ENCODE measurements at places on chromosomes 11 and 22.

DNA sequence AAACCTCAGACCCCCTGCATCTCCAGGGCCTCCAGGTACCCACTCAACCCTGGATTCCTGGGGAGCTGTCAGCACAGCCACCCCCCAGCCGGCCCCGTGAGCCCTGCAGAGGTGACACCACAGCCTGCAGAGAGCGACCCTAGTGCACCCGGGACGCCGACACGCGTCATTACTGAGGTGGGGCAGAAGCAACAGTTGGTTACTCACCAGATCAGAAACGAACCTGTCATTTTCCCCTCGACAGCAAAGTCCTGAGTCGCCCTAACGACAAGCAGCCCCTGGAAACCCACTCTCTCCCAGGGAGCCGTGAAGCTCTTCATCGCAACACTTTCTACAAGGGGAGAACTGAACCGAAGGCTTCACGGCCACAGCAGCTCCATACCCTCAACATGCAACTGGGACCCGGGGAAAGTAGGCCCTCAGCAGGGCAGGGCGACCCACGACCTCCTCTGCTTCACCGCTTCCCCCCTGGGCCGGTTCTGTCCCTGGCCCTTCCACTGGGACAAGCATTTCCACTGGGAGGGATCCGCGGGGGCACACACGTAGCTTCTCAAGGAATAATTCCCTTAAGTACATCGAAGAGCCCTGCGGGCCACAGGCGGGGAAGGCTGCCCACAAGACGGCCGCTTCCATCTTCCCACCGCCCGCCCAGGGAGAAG is 1.6 kb downstream of the BRD1 start:
- DNase-seq: peak; percentile 55

- DNase-seq: peak; percentile 76
Observed at GRCh38 chr11:76782531-76783293, 444 bp upstream of the TSKU start.

DNA sequence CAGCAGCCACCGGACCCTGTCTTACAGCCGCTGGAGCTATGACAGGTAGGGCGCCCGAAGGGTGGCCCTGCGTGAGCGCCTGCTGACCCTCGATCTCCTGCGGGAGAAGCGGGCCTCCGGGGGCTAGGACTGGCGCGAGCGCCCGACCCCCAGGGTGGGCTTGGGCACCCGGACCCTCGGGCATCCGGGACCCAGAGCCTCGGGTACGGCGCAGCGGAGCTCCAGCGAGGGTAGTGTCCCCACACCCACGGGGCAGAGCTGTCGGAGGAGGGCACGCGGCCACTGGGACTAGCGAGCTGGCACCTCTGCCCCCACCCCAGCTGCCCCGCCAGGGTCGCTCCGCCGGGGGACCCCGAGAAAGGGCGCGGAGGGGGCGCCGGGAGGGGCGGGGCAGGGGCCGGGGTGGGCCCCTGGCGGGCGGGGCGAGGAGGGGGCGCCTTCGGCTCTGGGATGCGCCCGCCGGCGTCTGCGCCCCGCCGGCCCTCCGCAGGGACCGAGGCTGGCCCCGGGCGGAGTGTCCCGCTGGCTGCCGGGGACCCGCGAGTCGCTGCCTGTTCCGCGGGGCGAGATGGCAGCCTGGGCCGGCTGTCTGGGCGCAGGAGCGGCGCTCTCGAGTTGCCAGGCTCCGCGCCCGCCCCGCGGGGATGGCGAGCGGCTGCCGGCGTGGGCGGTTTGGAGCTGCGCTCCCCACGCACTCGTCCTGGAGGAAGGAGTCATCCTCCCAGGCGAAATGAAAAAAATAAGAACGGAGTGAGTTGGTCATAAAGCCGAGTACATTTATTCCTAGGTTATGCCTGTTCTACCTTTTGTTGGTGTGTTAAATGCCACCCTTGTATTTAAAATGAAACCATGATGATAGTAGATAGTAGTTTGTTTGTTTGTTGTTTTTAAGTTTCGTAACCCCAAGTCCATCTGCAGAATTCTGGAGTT is 32.4 kb downstream of the EIF3F start:
- peak; percentile 85 for DNase-seq

DNA sequence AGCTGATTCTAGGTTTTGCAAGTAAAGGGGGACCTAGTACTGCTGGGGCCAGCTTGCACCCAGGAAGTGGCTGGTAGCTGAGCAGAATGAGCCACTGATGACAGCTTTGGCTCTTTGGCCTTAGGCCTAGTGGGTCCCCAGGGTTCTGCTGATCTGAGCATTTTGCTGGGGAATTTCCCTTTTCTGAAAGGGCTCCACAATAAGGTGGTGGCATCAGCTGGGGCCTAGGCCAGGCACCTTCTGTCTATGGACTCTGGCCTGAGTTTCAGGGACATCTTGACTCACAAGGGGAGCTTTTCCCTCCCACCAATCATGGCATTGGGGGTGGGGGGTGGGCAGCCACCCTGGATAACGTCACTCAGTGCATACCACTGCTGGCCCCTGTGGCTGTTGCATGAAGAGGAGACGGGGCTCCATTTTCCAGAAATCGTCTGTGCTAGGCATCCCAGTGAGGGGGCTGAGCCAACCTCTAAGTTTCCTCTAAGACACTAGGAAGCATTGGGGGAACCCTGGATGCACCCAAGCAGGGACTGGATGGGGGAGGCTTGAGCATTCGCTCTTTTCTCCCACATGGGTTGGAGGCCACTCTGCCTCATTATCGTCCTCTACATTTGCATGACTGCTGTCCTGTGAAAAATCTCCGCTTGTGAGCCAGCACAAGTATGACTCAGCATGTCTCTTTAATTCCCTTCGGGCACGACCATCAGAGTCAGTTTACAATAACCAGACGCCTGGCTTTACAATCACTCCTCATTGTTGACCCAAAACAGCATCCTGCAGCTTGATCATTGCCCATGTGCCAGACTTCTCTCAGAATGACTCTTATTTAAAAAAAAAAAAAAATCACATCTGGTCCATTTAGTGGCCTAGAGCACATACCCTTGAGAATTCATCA is 145.0 kb upstream of the THY1 start:
- peak; percentile 22 for DNase-seq

DNA sequence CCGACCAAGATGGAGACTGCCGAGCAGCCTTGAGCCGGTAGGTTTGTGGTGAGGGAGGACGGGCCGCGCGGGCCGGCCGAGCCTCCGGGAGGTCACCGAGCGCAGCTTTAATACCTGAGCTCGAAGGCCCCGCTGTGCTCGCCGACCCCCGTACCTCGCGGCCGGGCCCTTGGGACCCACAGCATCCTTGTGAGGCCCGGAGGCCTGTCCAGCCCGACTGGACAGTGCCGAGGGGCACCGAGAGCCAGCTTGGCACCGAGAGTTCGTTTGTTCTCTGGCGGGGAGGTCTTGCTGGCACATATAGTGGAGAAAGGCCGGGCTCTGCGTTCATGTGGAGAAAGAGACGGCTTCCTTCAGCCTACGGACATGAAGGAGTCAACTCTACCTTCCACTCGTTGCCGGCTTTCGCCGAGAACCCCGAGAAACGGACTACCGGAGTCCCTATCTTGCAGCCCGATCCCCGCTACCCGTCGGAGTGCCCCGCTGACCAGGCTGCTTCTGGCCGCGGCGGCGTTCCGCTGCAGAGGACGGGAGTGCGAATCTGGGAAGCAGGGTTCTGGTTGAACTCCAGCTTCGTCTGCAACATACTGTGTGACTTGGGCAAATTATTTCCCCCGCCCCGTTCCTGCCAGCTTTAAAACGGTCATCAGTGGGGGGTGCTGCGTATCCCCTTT is 349 bp downstream of the TSSC4 start:
- DNase-seq: no peak

GRCh38 chr22:46974631-46975585 is 212.5 kb downstream of the TBC1D22A start:
- DNase-seq: no peak

GRCh38 chr11:3093281-3094191 is 36.3 kb upstream of the CARS1 start:
- no peak for DNase-seq

DNA sequence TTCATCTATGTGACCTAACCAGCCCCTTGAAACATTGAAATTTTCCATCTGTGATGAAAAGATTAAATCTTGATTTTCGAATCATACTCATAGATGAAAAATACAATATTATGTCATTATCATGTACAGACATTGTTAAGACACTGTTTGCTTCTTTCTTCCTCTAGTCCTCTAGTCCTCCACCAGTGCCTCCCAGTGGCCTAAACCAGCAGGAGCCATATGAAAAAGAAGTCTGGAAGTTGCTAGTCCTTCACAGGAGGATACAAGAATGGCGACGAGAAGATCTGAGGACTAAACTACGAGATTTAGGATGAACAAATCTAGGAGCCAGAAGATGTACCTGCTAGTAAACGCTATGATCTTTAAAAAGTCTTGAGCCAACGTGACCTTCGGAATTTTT is 134.1 kb downstream of the SLC17A6 start:
- DNase-seq: no peak

DNA sequence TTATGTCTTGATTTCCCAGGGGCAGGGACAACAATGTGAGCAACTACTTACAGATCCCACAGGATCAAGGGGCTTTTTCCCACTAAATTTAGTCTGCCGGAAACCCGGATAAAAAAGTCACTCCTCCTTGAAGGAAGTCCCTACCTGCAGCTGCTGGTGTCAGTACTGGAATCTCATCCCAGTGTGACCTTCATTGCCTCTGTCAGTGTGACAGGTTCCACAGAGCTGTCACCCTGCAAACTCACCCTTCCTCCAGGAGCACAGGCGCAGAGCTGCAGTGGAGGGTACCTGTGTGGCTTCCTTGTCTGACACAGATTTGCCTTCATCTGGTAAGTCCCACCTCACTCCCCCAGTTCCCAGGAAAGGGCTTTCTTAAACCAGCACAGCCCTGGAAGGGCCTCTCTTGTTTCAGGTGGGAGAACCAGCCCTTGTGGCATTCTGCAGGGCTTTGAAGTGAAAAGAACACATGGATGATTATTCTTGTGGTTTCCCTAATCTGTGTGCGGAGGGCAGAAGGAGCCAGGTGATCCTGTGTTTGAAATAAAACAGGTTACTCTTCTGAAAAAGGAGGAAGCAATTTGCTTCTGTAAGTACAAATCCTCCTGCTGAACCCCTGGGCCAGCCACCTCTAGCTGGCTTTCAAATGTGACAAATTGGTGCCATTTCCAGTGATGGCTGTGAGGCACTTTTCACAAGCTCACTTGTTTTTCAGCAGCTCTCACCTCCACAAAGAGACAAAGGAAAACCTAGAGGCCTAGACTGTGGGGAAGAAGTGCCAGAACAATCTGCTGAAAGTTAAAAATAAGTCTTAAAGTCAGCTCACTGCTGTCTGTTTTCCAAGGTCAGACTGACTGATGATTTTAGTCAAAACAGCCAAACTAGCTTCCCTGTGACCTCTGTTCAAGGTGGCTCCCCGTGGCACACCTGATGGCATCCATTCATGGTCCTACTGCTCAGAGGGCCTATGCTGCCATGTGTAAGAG is 9.2 kb upstream of the PRSS23 start:
- no peak for DNase-seq

DNA sequence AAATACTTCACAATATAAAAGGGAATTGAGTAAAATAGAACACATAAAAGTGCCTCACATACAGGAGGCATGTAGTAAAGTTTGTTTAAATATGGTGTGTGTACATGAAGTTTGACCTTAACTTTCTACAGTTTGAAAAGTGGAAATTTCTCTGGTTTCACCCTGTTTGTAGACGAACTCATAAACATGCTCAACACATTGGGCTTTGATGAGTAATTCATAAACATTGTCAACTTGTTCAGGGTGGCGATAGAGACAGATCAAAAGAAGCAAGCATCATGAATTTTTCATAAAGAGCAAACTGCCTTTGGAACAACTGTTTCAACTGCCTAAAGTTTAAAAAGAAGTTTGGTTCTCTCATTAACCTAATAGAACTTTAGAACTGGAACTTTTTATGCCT is 9.1 kb downstream of the SLN start:
- no peak for DNase-seq

DNA sequence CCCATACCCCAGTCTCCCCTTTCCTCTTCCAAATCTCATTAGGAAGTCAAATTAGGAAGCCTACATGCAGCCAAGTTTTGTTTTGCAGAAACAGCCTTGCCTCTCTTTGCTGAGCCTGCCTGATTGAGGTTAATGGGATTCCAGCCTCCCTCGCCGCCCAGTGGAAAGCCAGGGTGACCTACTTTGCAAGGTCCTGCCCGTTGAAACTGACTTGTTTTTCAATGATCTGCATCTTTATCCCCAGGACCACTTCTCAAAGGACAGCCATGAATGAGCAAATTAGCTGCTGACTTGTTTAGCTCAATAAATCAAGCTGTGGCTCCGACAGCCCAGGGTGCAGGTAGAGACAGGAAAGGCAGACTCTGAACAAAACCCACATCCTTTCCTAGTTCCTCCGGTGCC is 110.4 kb downstream of the RRAS2 start:
- DNase-seq: no peak

GRCh38 chr11:119791701-119792151 is 62.7 kb upstream of the NECTIN1 start:
- no peak for DNase-seq

GRCh38 chr22:46422896-46423295 is 87.4 kb downstream of the TRMU start:
- no peak for DNase-seq

GRCh38 chr22:38228873-38229740 is 27.3 kb downstream of the MAFF start:
- DNase-seq: no peak

- no peak for DNase-seq
Observed at GRCh38 chr11:67371911-67372320, 1.5 kb downstream of the CLCF1 start.

DNA sequence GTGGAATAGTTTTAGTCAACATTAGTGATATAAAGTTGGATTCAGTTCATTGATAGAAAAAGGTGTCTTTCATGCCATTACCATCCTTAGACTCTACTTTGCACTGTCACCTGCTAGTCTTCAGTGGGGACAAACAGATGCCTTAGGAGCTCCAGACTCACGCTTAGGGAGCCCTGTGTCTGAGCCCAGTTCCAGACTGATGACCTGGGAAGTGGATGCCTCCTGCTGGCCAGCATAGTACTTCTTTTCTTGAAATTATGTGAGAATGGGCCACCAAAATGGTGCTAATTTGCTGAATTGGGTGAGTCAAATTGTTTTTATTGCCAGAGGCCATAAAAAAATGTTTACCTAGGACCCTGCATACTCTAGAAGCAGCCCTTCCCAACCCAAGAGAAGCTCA is 53.9 kb downstream of the NOX4 start:
- DNase-seq: no peak

DNA sequence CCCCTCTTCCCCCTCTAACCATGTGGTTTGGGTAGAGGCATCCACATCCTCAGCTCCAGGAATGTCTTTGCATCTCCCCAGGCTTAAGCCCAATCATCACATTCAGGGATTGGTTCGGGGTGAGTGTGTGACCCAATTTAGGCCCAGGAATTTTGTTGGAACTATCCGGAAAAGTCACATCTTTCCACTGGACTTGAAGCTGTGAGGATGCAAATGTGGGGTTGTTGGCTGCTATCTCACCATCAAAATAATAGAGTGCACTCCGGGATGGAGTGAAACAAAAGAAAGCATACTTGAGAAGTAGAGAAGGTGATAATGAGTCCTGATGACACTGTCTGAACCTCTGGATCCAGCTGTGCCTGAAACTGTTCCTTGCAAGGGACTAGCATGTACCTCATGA is 33.8 kb upstream of the OLFML1 start:
- no peak for DNase-seq

- DNase-seq: no peak
Observed at GRCh38 chr11:119460097-119460496, 37.1 kb upstream of the THY1 start.

- no peak for DNase-seq
Observed at GRCh38 chr22:49568751-49569285, 258.9 kb downstream of the BRD1 start.
